GM23338 (cell line): ENCODE measurements at places on chromosomes 16 and 17.

GRCh38 chr17:39678340-39679116 lies 9.3 kb downstream of the PGAP3 start:
- no peak for DNase-seq

GRCh38 chr17:36525888-36526287 lies 8.8 kb downstream of the MYO19 start:
- DNase-seq = no peak

- DNase-seq = peak; percentile 25
Observed at GRCh38 chr17:2122641-2123302, 67.9 kb downstream of the HIC1 start.

GRCh38 chr16:69890114-69890891 lies 60.8 kb upstream of the CLEC18A start:
- peak; percentile 77 for DNase-seq

- no peak for DNase-seq
Observed at GRCh38 chr16:85935391-85935973, 36.5 kb downstream of the IRF8 start.

DNA sequence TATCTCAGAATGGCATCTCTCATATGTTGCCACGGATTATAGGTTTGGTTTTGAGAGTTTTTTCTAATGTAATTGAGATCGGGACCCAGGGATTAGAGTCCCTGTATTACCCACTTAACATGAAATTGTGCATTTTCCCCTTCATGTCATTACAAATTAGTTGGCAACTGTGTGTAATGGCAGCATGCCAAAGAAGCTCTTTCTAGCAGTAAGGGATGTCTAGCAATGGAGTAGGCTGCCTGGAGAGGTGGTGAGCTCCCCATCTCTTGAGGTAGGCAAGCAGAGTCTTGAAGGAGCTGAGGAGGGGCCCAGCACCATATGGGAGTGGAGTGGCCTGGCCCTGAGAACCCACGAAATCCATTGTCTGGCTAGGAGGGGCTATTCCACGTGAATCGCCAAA lies 10.0 kb upstream of the KATNB1 start:
- DNase-seq = no peak
